ENCODE measurements at places on chromosomes 11 and 22.

DNA sequence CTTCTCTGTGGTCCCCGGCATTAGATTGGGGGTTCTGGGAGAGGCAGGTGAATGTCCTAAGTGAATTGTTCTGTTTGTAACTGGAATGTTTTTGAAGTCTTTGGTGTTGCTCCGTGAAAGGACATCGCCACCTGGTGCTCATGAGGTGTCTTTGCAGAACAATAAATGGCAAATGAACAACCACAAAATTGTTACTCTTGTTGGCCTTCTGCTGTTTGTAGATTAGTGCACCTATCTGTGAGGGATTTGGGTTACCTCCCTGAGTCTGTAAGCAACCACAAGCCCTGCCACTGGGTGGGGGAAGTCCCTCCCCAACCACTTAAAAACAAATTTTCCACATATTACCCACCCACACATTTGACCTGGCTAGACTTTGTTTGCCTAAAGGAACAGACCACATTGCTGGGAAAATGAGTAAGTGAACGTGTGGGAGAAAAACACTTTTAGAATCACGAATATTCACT is 4.7 kb downstream of the MPEG1 start:
- peak; percentile 39 for DNase-seq

DNA sequence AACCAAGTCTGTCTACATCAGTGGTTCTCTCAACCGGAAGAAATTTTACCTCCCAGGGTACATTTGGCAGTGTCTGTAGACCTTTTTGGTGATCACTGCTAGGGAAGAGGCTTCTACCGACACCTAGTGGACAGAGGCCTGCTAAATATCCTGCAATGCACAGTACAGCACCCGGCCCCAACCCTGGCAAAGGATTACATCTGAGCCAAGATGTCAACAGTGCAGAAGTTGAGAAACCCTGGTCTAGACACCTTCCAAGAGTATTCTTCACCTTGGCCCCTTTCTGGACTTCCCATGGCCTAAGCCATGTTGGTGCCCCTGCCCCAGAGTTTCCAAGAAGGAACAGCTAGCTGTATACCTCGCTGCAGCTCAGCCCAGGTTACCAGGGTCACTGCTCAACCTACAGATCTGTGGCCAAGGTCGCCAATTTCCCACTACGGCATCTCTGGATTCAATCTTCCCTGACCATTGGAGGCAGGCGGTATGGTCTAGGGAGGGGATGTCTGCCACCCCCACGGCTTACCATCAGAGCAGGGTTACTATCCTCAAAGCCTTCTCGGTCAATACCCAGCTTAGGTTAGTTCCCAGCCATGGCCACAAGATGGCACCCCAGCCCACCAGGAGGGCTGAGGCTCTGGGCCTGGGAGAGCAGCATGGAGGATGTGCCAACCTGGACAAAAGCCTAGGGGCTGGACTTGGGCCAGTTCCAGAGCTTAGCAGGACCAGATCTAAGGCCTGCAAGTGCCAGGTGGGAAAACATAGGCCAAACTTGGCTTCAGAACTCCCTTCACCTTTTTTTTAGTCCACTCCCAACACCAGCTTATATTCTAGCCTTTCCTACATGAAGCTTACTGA is 3.7 kb upstream of the KCNC1 start:
- peak; percentile 32 for DNase-seq

- DNase-seq, result no peak
Measured at GRCh38 chr11:119686177-119686882, 42.7 kb downstream of the NECTIN1 start.

- DNase-seq, result peak; percentile 32
Measured at GRCh38 chr22:42169055-42169469, 38.5 kb upstream of the CYP2D6 start.

- DNase-seq, result no peak
Measured at GRCh38 chr11:11708256-11708655, 86.5 kb upstream of the GALNT18 start.

DNA sequence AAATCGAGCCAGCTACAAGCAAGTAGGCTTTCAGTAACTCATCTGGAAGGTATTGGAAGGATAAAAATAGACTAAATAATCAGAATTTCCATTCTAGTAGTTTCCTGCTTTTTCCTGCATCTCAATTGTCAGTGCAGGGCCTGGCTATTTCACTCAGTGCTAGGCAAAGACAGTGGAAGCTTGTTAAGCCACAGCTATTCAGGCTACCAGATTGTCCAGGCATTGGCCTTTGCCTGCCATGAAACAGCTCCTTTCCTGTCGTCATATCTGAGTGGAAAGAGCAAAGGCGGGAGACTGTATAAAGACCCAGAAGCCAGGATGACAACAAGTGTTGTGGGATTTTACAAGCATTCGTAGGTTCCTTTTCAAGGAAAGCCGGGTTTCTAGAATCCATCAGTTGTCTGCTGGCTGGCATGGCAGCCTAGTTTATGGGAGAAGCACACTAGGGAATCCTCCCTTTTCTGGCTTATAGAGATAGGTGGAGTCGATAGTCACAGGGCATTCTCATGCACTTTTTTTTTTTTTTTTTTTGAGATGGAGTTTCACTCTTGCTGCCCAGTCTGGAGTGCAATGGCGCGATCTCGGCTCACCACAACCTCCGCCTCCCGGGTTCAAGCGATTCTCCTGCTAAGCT is 2.0 kb upstream of the TNRC6B start:
- DNase-seq, result no peak

DNA sequence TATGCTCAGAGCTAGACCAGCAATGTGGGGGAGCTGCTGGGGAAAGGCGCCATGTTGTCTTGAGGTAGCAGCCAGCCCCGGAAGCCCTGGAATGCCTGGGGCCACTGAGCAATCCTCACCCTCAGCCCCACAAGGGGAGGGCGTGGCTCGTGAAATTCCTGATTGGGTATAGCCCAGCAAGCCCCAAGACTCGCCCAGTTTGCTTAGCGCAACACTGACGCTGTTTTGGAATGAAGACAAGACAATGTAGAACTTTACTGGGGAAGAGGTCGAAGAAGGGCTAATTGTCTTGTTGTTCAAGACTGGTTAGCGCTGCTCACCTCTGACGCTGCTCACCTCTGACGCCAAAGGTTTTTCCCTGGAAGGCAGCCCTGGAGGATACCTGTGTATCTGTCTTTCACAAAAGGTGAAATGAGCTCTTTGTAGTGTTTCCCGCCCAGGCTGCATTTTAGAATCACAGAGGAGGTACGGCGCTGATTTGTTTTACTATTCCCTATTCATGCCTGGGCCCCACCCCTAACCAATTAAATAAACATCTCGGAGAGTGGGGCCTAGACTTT is 47.6 kb downstream of the ST3GAL4 start:
- DNase-seq, result no peak

GRCh38 chr11:12224537-12224893 is 114.1 kb downstream of the MICAL2 start:
- no peak for DNase-seq

- DNase-seq, result no peak
Measured at GRCh38 chr22:37287550-37287951, 5.2 kb downstream of the CYTH4 start.

- no peak for DNase-seq
Measured at GRCh38 chr11:65915101-65915820, 3.6 kb downstream of the C11orf68 start.

GRCh38 chr11:23953951-23954710 is 542.7 kb upstream of the LUZP2 start:
- no peak for DNase-seq

DNA sequence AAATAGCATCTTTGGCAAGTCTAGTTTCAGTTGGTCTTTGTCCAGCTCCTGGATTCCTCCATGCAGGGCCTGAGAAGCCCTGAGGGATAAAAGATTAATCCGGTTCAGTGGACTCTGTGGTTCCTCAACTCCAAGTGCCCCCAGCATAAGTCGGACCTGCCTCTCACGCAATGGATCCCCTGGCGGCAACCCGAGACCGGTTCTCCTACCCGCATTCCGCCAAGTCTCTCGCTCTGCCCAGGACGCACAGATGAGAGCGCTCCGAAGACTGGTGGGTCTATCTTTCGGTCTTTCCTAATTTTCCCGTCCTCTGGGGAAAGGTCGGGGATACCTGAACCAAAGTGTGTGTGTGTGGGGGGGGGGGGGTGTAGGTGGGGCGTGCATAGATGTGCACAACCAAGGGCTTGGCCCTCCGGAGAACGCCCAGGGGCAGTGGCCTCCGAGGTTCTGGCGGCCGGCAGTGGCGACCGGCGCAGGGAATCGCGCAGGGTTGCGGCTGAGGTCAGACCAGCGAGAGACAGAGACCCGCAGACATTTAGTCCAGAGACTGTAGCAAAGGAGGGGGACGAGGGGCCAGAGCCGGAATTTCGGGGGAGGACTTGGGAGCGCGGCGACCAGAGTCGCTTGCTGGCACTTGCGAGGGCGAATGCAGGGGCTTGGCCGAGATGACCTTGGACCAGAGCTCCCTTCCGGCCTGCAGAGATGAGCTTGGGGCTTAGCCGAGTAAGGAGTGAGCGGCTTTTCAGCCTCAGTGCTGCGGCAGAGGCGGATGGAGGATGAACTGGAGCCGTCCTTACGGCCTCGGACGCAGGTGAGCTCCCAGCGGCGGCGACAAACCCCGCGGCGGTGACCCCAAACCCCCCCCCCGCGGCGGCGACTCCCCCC is 712 bp upstream of the SLC2A11 start:
- DNase-seq, result no peak

DNA sequence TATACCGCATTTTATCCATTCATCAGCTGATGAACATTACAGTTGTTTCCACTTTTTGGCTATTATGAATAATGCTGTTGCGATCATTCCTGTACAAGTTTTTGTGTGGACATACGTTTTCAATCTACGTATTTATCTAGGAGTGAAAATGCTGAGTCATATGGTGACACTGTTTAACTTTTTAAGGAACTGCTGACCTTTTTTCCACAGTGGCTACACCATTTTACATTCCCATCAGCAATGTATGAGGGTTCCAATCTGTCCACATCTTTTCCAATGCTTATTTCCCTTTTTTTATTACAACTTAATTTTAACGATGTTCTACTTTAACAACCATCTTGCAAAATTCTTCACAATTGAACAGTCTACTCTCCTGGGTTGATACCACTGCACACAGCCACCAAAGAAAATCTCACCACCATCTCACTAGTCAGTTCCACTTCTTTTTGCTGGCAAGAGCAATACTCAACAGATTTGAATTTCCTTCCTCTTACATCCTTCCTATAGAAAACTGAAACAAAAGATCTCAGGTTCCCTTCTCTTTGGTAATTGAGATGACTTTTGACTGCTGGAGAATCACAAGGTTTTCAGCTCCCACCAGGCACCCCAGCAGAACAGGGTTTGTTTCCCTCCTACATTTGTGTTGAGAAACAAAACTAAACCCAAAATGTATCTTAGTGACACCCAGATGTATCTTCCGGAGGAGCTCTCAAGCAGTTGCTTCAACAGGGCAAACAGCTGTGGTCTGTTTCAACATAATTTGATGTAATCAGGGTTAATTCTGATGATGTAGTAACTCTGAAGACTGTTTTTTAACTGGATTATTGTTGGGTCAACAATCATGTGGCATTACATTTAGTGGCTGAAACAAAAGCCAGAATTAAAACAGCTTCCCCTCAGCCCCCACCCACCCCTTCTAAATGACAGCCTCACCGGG is 7.0 kb upstream of the GAB2 start:
- DNase-seq, result no peak

DNA sequence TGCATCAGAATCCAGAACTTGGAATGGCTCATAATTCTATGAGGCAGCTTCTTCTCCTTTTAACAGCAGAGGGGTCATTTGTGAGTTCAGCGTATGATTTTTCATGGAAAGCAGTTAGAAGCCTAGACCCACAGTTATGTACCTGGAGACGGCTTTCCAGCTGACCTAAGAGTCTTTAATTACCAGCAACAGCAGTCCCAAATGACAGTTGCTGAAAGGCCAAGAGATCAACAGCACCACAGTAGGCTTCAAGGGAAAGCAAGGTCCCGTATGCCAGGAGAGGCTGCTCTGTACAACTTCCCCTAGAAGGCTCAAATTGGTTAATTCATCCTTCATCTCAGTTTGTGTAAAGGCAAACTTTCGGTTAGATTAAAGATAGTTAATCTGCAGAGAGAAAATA is 363.0 kb downstream of the SOX6 start:
- DNase-seq, result no peak

- DNase-seq, result no peak
Measured at GRCh38 chr11:76661834-76662434, 8.6 kb downstream of the LRRC32 start.

DNA sequence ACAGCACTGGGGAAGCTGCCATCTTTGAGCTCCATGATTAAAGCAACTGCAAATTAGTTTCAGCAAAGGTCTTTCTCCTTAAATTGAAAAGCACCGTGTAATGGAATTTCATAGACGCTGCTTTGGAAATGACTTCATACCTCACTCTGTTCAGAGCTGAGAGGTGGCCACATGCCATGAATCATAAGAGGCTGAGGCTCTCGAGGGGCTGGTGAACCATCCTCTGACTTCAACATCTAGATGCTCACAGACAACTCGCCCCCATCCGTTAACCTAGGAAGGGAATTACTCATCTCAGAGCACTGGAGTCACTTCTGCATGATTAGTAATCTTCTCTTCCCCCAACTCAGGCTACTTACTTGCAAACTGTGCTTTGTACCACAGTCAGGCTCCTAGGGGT is 122.3 kb downstream of the RCN1 start:
- DNase-seq, result no peak

DNA sequence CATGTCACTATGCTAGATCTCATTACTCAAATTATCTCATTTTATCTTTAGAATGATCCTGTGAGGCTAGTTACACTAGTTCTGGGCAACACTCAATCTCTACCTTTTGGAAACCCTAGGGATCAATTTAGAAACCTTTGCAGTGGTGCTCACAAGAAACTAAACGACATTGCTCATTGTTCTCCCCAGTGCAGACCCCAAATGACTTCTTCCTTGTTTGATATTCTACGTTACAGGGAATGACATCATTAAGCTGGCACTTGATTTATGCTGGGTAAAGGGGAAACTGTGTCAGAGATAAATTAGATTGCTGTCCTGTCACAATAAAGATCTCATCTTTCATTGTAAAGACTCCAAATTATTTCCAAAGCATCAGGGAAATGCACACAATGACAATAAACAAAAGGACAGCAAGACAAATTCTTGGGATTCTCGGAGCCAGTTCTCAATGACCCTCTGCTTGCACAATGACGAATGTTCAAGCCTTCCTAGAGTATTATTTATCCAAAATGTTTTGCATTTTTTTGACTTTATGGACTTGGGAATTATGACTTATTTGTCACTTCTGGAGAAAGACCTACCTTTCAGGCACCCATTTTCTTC is 1121.8 kb upstream of the TENM4 start:
- DNase-seq, result no peak

Data from AG09309 (cell line).